ELF-1 (cell line): ENCODE measurements at places on chromosomes 7 and 10.

- no peak for DNase-seq
Measured at GRCh38 chr7:26208040-26208439, 6.5 kb downstream of the CBX3 start.

- DNase-seq, result peak; percentile 71
Measured at GRCh38 chr7:2621948-2622640, 9.7 kb upstream of the TTYH3 start.

DNA sequence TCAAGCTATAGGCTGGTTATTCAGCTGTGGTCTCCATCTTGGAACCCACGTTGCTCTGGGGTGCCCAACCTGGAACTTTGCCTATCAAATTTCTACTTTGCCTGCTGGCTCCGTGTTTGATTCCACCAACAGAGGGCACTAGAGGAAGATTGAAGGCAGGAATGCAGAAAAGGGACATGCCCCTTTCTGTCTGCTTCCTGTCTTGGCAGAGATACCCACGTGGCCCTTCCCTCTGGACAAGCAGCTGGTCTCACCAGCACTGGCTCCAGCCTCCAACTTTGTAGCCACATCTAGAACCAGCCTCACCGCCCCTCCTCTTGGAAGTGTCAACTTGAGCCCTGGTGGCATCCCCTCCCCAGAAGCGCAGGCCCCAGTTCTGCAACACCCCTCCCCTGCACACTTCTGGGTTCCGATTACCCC is 52.1 kb upstream of the ZNF438 start:
- DNase-seq, result peak; percentile 74

GRCh38 chr10:89078724-89079672 is 88.4 kb downstream of the FAS start:
- no peak for DNase-seq

DNA sequence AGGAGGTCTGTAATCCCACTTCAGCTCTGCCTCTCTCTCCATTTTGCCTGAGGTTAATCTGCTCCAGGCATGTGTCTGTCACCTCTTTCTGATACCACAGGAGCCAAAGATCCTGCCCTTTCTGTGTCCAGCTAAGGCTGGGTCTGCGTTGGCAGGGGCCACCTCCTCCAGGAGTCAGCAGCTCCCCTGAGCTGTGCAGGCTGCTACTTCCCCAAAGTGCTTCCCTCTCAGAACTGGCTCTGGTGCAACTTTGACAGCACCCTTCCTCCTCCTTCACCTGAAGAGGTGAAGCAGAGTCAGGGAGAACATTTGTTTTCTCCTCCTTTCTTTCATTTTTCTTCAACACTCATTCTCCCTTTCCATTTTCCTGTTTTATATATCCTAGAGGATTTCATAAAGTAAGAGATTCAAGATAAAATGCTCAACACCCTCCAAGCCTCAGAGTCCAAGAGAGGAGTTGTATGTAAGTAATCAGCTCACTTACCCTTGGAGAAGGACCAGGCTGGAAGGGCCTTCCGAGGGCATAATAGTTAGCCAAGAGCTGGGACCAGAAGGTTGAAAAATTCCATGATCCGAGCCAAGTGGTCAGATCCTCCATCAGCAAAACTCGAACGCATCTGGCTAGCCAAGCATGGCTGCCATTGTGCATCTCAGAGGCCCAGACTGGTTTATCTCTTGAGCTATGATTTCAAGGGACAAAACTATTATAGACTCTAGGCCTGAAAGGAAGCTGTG is 257.3 kb downstream of the PTEN start:
- DNase-seq, result no peak

DNA sequence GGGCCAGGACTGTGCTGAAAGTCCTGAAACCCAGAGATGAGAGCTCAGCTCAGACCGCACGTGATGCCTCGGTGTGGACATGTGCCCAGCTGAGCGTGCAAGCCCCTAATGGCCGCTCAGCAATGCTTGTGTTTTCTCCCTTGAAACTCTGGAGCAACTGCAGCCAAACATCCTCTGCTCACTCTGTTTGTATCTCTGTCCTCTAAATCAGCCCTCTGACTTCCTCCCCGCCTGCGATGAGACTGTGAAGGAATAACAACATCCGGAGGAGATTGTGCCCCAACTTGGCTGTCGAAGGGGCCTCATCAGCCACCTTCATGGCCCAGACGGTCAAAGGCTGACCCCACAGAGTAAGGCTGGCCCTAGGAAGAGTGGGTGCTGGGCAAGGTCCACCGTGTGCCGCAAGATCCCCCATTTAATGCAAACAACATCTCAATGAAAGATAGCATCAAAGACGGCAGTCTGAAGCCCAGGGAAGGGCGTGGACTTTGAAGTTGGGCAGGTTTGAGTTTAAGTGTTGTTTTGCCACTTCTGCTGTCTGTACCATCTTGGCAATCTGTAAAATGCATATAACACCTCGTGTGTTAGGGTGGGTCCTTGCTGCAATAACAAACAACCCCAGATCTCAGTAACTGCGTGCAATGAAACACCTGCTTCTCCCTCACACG is 39.9 kb downstream of the CALML3 start:
- no peak for DNase-seq

- peak; percentile 36 for DNase-seq
Measured at GRCh38 chr10:36373424-36374096, 731.5 kb upstream of the FZD8 start.

DNA sequence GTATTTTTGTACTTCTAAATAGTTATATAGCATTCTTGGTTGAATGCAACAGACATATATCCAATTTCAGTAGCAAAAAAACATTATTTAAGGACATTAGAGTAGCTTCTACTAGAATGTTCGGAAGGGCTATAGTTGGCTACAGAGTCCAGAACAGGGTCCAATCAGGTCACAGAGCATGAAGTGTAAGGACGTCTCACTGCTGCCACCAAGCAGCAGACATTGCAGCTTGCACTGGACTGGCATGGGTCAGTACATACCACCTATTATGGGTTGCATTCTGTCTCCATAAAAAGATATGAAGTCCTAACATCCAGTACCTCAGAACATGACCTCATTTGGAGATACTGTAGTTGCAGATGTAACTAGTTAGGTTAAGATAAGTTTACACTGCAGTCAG is 87.3 kb downstream of the LHFPL3 start:
- no peak for DNase-seq

- DNase-seq, result peak; percentile 88
Measured at GRCh38 chr10:95295031-95295755, 4.4 kb upstream of the PDLIM1 start.

- DNase-seq, result no peak
Measured at GRCh38 chr10:51100221-51100620, 25.9 kb downstream of the PRKG1 start.

GRCh38 chr10:7320072-7320471 is 90.8 kb downstream of the SFMBT2 start:
- DNase-seq, result no peak

GRCh38 chr7:1080252-1080920 is 7.5 kb upstream of the GPER1 start:
- no peak for DNase-seq

GRCh38 chr7:132275416-132276233 is 300.6 kb downstream of the PLXNA4 start:
- DNase-seq, result no peak

- DNase-seq, result no peak
Measured at GRCh38 chr7:158682456-158682855, 22.1 kb downstream of the NCAPG2 start.

DNA sequence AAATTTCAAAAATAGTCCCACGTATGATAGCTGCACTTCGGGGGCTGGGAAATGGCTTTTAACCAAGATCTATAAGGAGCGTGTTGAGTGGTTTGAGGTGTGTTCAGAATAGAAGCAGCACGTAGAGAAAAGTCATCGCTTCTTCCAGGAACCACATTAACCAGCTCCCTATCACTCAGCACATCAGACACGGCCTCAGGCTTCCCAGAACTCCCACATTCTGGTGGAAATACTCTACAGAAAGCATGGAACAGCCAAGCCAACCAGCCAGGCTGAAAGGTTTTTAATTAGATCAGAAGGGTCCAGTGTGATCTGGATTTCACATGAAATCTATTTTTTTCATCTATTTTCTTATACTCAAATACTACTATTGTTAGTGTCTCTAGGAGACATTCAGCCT is 231.5 kb upstream of the NRP1 start:
- DNase-seq, result peak; percentile 72

DNA sequence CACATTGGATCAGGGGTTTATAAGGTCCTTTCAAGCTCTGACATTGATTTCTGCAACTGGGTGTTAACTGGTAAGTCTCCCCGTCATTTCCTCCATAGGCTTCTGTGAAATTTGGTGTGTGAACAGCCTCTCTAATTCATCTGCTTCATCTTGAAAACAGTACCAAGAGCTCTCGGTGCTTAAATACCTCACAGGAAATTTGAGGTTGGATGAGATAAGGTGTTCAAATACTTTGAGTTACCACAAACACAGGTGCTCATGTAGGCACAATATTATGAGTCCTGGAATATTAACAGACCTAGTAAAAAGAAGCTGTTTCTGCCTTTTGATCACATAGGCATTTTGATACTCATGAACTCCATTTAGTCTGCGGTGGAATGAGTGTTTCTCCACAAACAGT is 85.2 kb downstream of the RTKN2 start:
- DNase-seq, result no peak

DNA sequence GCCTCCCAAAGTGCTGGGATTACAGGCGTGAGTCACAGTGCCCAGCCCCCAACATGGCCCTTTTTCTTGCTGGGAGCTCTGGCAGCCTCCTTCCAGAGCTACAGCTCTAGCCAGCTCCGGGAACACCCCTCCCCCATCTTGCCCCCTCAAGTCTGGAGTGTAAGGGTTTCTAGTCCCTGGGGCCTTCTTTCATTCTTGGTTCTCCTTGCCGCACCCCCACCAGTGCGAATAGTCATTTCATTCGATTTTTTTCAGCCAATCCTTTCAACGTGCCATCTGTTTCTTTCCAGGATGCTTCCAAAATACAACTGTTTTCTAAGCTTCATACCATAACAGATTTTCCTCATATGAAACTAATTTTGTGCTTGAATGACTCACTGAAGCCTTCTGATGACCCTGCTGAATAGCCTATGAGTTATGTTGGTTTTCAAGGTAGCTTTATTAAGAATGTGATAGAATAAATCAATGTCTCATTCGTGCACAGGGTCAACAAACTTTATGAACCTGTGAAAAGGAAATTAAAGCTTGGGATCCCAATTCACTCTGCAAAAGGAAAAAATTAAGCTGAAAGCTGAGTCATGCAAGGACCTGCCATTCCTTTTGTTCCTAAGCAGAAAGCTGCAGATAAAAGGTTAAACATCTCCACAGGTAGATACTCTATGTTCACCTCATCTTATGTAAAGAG is 38.6 kb downstream of the CDC14C start:
- DNase-seq, result peak; percentile 27

GRCh38 chr10:108388706-108389105 is 1224.2 kb upstream of the SORCS1 start:
- no peak for DNase-seq

- no peak for DNase-seq
Measured at GRCh38 chr10:46222364-46222935, 64.3 kb upstream of the ANTXRL start.

GRCh38 chr7:130490888-130491804 is 739 bp upstream of the MEST start:
- DNase-seq, result peak; percentile 75

GRCh38 chr10:72039377-72039776 is 49.0 kb downstream of the SPOCK2 start:
- DNase-seq, result no peak

DNA sequence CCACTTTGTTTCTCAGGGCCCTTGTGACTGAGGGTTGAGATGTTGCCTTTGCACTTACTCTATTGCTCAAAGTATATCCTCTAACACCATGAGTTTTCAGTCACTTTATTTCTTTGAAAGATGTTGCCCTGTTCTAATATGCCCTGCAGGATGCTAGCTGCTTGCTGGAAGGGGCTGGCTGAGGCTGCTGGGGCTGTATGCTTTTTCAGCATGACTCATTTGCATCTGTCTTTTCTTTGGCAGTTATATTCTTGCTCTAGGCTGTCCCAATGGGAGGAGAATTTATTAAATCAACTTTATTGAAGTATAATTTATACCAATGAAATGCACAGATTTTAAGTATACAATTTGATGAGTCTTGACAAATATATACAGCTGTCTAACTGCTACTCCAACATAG is 157.7 kb downstream of the PLPP4 start:
- DNase-seq, result no peak

DNA sequence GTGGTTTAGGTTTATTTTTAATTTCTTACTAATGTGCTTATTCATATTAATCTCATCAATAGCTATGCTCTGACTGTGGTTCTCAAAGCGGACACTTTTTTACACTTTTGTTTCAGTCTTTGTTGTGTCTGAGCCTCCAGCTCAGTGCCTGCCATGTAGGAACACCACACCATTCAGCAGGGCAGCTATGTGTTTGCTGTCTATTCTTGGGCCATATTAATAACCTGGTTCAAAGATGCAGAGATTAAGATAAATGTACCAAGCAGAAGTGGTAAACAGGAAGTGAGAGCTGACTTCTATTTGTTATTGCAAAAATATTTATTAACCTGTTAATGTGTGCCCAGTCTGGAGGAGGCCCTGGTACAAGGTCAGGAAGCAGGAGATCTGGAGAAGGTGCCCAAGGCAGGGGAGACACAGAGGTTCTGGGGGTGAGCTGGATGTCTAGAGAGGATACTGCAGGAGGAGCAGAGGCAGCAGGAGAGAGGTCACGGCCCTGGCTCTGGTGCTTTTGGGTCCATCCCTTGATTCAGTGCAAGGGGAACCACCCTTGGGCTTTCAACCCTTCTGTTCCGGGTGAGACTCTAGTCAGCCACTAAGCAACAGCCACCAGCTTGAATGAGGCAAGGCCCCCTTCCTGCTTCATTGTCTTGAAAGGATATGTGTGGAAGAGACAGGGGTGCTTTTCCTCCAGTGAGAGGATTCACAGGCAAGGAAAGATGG is 1.9 kb downstream of the TBXAS1 start:
- no peak for DNase-seq

DNA sequence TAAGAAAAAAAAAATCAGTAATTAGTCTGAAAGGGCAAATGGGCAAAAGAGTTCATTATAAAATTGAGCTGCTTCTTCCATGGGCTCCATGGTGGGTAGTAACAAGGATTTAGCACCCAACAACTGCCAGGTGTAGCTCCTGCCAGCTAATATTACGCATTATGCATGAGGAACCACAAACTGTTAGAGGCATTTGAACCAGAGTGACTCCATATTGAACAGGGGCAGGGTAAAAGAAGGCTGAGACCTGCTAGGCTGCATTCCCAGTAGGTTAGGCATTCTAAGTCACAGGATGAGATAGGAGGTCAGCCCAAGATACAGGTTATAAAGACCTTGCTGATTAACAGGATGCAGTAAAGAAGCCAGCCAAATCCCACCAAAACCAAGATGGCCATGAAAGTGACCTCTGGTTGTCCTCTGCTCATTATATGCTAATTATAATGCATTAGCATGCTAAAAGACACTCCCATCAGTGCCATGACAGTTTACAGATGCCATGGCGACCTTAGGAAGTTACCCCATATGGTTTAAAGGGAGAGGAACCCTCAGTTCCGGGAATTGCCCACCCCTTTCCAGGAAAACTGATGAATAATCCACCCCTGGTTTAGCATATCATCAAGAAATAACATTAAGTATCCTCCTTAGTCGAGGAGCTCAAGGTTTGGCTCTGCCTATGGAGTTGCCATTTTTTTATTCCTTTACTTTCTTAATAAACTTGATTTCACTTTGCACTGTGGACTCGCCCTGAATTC is 8.7 kb upstream of the PAPSS2 start:
- DNase-seq, result no peak
